ENCODE measurements at places on chromosomes 16 and 17. TPM values are rescaled to one million over a fixed set of nuclear protein-coding genes. Genes with fewer than 3 reads are reported as not detected.

NKD1 gene
- total RNA-seq: 2.2 TPM

GRAPL gene
- not detected for total RNA-seq

KRT39 gene
- not detected for total RNA-seq

CMTM2 gene
- not detected for total RNA-seq

CA7 gene
- not detected for total RNA-seq

MT1A gene
- total RNA-seq: not detected

HS3ST2 gene
- total RNA-seq: 2.0 TPM

DDX52 gene
- 37.9 TPM for total RNA-seq

TMEM114 gene
- not detected for total RNA-seq

CBX8 gene
- 8.4 TPM for total RNA-seq

Measured in occipital lobe (tissue), 3 donors.